GM12864 (cell line): ENCODE measurements at places on chromosomes 4 and X.

DNA sequence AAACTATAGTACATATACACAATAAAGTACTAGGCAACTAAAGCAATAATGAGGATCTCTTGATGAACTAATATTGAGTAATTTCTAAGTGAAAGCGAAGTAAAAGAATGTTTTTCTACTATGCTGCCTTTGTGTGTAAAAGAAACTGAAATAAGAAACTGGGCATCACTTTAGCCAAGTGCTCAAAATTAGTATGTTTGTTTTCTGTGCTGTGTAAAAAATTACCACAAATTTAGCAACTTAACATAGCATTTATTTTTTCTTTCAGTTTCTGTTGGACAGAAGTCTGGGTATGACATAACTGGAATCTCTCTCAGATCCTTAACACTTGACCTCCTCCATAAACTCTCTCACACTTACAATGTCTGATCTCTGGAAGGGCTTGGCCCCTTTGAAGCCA is 687.1 kb upstream of the MAGEB2 start:
- no peak for DNase-seq

DNA sequence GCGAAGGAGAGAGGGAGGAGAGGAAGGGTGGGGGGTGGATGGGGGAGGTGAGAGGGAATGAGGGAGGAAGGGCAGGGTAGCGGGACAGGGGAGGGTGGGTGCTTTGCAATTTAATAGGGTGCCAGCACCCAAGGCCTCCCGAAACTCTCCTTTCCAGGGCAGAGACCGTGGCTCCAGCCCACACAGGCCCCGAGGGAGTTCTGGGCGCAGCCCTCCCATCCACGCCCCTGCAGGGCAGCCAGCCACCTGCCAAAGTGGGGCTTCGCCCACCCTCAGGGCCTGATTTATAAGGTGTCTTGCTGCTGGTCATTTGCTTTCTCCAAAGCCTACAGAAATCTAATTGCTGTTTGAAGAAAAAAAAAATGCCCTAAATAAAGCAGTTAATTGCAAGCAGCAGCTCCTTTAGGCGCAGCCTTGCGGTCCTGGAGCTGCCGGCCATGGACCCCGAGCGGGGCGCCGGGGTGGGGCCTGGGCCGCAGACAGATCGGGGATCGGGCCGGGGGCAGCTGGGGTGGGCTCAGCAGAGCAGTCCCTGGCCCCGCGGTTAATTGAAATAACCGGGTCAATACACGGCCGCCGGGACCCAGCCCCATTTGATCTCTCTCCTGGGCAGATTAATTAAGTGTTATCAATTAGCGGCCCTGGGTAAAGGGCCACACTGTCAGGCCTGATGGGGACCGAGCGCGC is 106.0 kb upstream of the NKX1-1 start:
- DNase-seq, result no peak

DNA sequence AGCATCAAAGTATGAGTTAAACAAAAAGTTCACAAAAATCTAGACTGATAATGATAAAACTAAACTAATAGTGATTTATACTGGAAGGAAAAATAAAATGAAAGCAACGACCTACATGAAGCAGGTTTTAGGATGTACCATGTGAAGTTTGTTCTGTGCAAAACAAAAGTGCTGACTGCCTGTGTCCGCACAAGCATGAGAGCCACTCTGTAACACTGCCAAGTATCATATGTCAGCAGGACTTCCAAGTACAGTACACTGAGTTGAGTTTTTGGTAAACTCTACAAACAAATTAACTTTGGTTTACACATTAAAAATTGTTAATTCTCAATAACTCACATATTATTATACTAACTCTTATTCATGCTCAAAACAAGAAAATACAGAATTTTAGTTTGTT is 459.0 kb downstream of the PDGFC start:
- no peak for DNase-seq

- DNase-seq, result no peak
Observed at GRCh38 chrX:54496936-54497335, 902 bp upstream of the FGD1 start.

DNA sequence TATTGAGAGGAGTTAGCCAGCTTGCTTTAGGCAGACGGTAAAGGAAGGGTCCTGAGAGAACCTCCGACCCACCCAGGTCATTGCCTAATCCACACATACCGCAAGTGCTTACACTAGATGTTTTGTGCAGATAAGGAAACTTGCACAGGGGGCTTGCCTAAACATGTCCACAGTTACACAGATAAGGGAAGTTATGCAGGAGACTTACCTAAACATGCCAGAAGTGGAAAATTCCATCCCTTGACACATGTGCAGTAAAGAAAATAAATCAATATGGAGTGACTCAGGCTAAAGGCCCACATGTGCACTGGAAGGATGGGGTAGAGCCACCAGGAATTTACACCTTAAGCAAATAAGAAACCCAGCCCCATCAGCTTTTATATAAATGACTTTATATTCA is 232.8 kb upstream of the HDX start:
- no peak for DNase-seq

DNA sequence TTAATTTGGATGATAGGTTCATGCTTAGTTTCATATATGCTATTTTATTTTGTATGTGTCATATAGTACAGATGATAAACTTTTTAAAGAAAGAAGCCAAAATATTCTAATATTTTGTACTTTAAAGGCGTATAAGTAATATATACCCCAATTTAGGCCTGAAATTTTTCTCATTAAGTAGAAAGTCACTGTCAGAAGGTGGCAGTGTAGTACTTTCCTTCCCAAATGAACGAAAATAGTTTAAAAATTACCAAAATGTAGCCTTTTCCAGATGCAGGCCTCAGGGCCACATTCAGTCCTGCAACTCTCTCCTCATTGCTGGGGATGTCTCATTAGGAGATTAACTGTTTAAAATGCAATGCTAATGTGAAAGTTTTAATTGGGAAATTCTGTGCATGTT is 1263.6 kb downstream of the C4orf33 start:
- DNase-seq, result no peak

GRCh38 chr4:28287831-28288233 is 1427.2 kb downstream of the STIM2 start:
- DNase-seq, result no peak

- DNase-seq, result no peak
Observed at GRCh38 chr4:24382381-24382780, 202.0 kb downstream of the DHX15 start.

- no peak for DNase-seq
Observed at GRCh38 chrX:40095583-40096394, 2.0 kb downstream of the BCOR start.

- DNase-seq, result no peak
Observed at GRCh38 chrX:20382518-20383297, 116.0 kb upstream of the RPS6KA3 start.

GRCh38 chr4:67126570-67126969 is 418.7 kb downstream of the CENPC start:
- DNase-seq, result no peak
